Kasumi-1 (cell line): ENCODE measurements at places on chromosomes 11 and 22.

- no peak for DNase-seq
Measured at GRCh38 chr11:57332694-57333440, 2.8 kb downstream of the SSRP1 start.

DNA sequence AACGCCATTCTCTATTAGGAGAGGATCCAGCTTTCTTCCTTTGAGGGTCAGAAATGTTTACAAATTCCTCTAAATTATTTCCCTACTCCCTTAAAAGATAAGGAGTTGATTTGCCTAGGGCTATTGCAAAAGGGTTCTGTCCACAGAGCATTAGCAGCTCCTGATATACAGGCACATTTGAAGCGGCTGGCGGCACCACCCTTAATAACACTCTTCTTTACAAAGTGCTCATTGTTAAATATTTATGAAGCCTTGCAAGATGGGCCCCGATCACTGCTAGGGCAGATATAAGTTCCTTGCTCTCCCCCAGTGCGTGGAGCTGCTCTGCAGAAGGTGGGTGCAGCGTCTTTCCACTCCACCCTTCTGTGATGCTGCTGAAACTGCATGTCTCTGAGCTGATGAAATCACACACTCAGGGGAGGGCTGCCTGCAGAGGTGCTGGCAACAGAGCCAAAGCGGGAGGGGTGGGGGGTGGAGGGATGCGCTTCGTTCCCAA, 116.7 kb upstream of the NTM start:
- DNase-seq: no peak

DNA sequence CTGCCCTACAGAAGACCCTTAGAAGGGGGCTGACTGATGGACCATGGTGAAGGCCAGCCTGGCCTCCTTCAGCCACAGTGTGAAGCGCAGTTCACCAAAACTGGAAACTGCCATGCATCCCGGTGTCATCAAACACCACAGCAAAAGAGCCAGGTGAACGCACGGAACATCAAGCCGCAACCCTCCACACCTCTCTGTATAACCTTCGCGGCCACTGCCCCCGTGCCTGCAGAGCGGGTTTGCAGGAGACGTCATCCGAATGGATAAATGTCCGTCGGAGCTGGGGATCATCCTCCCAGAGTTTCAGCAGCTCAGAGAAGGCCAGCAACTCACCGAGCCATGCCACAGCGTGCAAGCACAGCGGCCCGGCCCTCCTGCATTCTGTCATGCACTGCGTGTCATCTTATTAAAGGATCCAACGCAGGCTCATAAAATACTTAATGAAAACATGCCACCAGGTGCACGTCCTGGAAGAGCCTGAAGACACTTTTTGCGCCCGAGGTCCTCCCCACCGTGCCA, 309.9 kb downstream of the BRD1 start:
- no peak for DNase-seq

DNA sequence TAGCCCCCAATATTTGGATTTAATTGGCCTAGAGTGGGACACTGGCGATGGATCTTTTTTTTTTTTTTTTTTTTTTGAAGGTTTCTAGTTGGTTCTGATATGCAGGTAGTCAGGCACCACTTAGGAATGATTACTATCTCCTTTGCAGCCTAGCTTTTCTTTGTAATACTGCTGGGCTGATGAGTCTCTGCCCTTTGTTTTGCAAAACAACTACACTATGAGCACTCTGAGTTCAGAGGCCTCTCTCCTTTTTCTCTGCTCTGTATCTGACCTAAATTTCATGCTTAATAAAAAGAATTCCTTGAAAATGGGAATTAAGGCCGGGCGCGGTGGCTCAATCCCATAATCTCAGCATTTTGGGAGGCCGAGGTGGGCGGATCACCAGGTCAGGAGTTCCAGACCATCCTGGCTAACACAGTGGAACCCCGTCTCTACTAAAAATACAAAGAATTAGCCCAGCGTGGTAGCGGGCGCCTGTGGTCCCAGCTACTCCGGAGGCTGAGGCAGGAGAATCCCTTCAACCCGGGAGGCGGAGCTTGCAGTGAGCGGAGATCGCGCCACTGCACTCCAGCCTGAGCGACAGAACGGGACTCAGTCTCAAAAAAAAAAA, 1312.3 kb downstream of the FAM181B start:
- no peak for DNase-seq

DNA sequence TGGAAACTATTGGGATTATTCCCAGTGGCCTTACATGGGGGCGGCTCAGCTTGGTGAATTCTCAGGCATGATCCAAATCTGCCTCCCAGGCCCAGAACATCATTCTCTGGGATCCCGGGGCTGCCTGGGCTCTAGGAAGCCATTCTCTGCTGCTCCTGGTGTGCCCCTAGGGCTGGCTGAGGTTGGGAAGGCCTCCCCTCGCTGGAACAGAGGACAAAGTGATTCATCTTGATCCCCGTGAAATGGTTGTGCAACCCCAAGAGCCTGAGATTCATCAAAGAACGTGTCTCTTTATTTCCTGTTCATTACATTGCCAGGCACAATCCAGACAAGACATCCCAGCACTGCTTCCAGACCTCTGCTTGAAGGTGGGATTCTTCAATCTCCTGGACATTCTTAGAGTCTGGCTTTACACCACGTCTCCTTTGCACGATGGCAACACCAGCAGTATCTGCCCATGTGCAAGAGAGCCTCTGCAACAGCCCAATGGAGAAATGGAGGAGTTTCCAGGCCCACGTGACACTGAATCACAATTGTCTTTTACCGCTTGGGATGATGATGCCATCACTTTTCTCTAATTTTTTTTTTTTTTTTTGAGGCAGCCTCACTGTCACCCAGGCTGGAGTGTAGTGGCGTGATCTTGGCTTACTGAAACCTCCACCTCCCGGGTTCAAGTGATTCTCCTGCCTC, 52.3 kb downstream of the TST start:
- DNase-seq: no peak

DNA sequence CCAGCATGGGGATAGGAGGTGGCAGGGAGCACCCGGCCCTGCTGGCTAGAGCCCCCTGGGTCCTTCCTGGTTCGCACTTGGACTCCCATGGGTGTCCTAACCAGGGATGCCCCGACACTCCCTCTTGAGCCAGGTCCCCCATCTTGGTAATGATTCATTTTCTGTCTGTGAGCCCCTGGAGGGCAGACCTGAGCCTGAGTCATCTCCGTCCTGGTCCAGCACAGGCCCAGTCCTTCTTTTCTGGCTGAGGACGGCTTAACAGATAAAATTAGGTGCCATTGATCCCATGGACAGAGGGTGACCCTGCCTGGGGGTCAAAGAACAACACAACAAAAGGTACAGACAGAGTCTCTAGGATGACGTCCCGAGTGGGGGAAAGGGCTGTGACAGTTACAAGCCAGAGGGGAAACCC, 3.5 kb downstream of the RHOD start:
- no peak for DNase-seq

DNA sequence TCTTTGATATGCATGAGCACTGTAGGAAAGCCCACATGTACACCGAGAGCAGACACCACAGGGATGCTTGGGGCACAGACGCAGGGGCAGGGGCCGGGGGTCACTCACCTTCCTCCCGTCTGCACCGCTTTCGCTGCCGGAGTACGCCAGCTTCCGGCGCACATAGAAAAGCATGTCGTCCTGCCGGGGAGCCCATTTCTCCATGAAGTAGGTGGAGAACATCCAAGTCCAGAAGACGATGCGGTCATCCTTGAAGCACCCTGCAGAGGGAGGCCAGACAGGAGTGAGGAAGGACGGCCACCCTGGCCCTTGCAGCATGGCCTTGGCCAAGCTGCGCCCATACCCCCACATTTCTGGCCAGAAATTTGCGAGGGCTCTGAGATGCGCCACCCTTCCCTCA, 28.8 kb downstream of the KIAA0930 start:
- DNase-seq: no peak

GRCh38 chr11:10701982-10702381, 8.4 kb upstream of the IRAG1 start:
- DNase-seq: no peak

DNA sequence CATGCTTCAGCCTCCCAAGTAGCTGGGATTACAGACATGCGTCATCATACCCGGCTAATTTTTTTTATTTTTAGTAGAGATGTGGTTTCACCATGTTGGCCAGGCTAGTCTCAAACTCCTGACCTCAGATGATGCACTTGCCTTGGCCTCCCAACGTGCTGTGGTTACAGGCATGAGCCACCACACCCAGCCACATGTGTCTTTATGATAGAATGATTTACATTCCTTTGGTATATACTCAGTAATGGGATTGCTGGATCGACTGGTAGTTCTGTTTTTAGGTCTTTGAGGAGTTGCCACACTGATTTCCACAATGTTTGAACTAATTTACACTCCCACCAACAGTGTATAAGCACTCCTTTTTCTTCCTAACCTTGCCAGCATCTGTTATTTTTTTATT, 276.2 kb downstream of the METTL15 start:
- no peak for DNase-seq

GRCh38 chr11:64611176-64611575, 20.2 kb downstream of the SLC22A12 start:
- DNase-seq: no peak

- peak; percentile 42 for DNase-seq
Measured at GRCh38 chr11:94563176-94563847, 3.9 kb upstream of the PIWIL4 start.

DNA sequence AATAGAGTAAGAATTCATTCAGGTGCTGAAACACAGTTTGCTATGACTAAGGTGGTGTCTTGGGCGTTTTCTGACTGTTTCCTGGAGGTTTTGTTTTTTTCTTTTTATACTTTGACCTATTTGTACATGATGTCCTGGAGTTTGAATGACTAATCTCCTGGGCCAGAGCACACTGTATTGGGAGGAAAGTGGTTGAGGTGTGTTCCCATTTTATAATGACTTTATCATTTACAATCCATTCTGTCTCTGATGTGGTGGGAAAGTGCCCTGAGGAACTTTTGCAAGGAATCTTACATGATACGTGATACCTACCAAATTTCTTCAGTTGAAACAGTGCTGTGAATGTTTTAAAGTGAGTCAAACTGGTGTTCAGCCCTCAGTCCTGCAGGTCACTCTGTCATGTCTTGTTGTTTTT, 80.8 kb downstream of the TNRC6B start:
- DNase-seq: no peak

DNA sequence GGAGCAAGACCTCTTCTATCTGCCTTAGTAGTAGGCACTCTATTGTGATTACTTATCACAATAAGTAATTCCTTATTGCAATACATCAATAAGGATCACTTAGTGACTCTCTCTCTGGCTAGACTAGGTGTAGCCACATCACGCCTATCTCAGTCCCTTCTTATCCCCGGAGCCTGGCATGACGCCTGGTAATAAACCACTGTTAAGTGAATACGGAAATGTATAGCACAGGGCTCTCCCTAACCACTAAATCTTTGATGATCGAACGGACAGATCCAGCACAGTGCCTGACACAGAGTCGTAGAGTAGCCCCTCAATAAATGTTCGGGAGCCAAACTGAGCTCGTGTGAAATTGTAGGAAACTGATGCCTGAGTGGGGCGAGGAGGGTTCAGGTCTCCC, 143.3 kb downstream of the FBXO7 start:
- no peak for DNase-seq

- no peak for DNase-seq
Measured at GRCh38 chr22:36397131-36398093, 9.6 kb upstream of the MYH9 start.

DNA sequence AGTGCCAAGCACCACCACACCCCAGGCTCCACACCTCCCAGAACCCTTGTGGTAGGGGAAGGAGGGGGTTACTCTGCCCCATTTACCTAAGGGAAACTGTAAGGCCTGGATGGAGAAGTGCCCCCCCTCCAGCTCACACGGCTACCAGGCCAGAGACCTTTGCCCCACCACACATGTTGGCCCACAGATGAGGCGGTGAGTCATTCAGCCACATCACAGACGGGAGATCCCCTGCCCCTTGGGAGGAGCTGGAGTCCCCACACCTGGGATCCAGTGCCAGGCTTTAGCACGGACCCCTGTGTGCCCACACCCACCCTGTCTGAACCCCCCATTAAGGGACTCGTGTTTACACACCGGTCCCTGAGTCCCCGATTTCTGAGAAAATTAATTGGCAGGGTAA, 24.9 kb downstream of the CDKN1C start:
- no peak for DNase-seq

DNA sequence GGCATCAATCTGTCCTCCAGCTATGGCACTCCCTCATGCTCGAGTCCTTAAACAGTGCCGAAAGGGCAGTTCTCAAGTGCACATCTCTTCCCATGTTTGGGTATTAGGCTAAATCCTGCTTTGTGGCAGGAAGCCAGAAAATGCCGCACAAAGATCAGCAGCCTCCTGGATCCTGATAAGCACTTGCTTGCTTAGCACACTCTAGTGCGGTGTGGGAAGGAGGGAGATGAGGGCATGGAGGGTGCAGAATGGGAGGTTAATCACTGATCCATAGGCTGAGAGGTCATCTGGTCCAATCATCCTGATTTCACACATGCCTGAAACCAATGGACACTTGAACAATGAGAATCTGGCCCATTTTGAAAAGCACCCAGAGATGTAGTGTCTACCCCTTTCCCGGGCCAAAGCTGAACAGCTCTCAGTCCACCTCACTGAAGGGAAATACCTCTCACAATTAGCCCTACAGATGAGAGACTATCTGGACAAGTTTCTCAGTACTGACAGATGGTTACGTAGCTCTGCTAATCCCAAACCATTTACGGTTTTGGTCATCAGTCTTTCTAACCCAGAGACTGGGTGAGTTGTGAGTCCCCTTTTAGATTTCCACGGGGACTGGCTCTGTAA, 29.8 kb upstream of the CHRM4 start:
- no peak for DNase-seq

DNA sequence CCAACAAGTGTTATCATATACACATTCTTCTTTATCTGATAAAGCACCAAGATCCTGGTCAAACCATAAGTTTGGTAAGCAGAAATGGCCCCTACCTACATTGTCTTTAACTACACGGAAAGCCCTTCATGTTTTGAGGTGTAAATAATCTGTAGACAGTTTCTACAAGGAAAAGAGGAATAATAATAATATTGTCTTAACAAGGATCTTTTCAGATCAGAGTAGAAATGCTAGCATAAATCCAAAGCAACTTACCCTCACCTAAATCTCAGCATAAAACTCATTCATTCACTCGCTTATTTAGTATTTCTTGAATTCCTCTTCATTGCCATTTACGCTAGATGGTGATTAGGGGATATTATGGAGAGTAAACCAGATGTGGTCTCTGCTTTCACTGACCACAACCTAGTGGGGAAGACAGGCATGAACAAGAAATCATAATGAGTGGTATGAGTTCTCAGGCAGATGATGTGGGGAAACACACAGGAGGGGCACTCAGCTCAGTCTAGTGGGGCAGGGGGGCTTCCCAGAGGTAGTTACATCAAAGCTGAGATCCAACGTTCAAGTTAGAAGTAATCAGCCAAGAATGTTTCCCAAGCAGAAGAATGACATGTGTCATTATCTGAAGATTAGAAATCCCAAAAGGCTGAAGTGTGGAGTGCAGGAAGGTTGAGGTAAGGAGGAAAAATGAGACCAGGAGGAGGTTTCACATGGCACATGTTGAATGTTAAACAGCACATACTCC, 65.4 kb upstream of the ZC3H12C start:
- DNase-seq: no peak

GRCh38 chr11:124583781-124584180, 14.0 kb downstream of the OR8A1 start:
- DNase-seq: no peak
